ENCODE measurements at places on chromosomes 16 and 17.

GRCh38 chr16:2959206-2959605 lies 4.9 kb upstream of the KREMEN2 start:
- DNase-seq: no peak

GRCh38 chr16:59573528-59574271 lies 839.6 kb upstream of the GOT2 start:
- no peak for DNase-seq

DNA sequence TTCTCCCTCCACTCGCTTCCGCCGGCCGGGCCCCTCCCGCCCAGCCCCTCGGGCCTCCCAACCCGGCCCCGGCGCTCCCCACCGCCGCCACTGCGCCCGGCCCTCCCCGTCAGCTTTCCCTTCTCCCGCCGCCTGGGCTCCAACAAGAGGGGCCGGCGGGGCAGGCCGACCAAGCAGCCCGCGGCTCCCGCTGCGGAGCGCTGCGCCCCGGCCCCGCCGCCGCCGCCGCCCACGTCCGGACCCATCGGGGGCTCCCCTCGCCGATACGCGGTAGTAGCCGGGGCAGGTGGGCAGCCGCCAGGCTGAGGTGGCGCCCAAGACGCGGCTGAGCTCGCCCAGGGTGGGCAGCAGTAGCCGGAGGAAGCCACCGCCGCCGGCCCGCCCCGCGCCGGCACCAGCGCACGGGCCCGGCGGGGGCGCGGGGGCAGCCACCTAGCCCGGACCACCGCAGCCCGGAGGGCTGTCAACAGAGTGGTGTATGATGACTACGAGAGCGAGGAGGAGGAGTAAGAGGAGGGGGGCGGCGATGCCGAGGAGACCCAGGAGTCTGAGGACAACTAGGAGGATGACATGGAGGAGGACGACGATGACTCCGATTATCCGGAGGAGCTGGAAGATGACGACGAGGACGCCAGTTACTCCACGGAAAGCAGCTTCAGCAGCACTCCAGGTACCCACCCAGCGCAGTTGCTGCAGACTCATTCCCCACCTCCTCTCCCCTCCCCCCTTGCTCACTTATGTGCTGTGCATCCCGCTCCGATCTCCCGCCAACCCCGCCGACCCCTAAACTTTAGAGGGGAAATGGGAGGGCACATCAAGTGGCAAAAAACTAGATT lies 498 bp downstream of the LRRC37B start:
- peak; percentile 31 for DNase-seq

DNA sequence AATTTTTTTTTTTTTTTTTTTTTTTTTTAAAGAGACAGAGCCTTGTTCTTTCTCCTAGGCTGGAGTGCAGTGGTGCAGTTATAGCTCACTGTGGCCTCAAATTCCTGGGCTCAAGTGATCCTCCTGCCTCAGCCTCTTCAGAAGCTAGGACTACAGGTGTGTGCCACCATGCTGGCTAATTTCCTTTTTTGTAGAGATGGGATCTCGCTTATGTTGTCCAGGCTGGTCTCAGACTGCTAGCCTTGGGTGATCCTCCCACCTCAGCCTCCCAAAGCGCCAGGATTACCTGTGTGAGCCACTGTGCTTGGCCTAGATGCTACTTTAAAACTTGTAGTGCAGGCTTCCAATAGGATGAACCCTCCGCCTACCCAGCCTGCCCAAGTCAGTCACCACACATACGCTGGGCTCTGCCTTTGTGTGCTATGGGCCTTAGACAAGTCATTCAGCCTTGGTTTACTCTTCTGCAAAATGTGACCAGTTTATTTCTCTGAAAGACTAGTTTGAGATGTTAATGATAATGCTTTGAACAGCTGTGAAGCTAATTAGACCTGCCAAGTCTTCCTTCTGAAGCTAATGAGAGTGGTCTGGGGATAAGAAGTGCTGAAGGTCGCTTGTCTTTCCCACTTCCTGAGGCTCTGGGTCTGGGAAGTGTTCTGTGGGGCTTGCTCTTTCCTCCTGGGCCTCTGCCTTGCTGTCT lies 5.2 kb downstream of the GPT2 start:
- DNase-seq: no peak

- DNase-seq: no peak
Measured at GRCh38 chr16:69108064-69108904, 2.8 kb downstream of the HAS3 start.

GRCh38 chr17:77783991-77784820 lies 174.3 kb upstream of the TNRC6C start:
- DNase-seq: peak; percentile 31

DNA sequence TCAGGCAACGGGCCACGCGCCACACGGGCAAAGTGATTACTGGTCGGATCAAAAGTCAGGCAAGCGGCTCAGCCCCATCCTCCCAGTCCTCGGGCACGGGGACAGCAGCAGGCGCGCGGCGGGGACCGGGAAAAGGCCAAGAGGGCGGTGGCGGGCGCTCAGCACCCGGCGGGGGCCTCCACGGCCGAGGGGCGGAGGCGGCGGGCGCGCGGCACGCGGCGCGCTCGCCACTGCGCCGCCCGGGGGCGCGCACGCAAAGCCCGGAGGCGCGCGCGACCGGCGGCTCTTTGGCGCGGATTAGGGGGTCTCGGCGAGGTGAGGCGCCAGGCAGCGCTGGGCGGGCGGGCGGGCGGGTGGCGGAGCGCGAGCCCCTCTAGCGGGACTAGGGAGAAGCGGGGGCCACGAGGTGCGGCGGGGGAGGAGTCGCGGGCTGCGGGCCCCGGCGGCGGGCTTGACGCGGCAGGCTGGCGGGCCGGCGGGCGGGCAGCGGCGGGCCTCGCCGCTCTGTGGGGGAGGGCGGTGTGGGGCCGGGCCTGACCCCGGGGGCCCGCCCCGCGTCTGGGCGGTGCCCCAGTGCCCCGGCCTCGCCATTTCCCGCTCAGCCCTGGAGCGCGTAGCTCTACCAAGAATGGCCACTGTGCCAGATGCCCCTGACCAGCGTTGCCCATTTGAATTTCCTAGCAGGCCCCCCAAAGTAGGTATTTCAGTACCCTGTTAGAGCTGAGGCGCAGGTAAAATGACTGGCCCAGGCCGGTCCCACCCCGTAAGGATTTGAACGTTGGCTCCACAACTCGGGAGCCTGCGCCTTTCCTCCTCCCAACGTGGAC lies at the start of the genes ACACA and TADA2A:
ACACA (minus strand) TSS at position 202 of the 827 bp plus-strand sequence. CDS start 537 bp downstream, outside the sequence.
TADA2A (plus strand) TSS at position 252 of the 827 bp plus-strand sequence. CDS start 4,480 bp downstream, outside the sequence.
- peak; percentile 74 for DNase-seq

DNA sequence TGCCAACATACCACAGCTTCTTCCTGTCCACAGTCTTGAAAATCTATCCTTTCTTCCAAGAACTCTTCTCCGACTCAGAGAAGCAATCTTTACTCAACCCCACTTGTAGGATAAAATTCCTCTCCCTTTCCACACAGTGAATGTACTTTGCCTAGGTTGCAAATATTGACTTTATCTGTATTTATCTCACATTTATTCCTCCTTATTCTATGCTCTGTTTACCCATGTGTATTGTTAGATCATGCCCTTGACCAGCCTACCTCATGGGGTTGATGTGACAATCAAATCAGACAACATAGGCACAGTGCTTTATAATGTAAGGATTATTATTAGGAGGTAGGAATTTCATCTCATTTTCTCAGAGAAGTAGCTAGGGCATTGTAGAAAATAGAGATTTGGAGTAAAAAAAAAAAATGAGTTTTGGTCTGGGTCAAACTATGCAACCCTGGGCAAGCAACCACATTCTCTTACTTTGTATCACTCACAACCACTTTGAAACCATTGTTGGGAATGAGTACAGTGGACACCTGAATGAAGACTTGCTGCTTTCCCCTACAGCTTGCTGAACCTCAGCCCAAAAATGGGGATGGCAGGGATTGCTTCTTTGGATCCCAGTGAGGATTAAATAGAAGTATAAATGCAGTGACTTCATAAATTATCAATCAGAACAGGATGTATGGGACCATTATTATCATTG lies 9.1 kb upstream of the SLC35B1 start:
- DNase-seq: no peak

Measured in stimulated activated CD4-positive, alpha-beta T cell treated with anti-CD3 and anti-CD28 coated beads, Interleukin-15, amount 100 ng/mL, for 48 hours (primary cell).